ENCODE measurements at places on chromosomes 4 and X. TPM values are rescaled to one million over a fixed set of nuclear protein-coding genes. Genes with fewer than 3 reads are reported as not detected.
A peak's percentile ranks its signal among the peaks of the same experiment; 100 is the strongest.

The ZCCHC18 gene
- total RNA-seq, result 0.16 TPM

The TMEM150C gene
- 1.8 TPM for total RNA-seq

The SMARCAD1 gene
- total RNA-seq, result 14.1 TPM

The MEPE gene
- total RNA-seq, result not detected

The GAB1 gene
- total RNA-seq, result 10.0 TPM

The SORBS2 gene
- 142 TPM for total RNA-seq

The IGFBP7 gene
- 92.0 TPM for total RNA-seq

The PDLIM3 gene
- 12.1 TPM for total RNA-seq

The ETDA gene
- not detected for total RNA-seq

The HEPH gene
- total RNA-seq, result 0.60 TPM

The FOXR2 gene
- not detected for total RNA-seq

GRCh38 chr4:76197971-76198410 lies 15.6 kb downstream of the SCARB2 start:
- peak overlapping the region; percentile 60 for H3K27ac ChIP-seq
- H3K4me1 ChIP-seq, result peaks cover 80% of the 10 kb centered on the region
- peak overlapping the region; percentile 0 for H3K4me3 ChIP-seq
- H3K27me3 ChIP-seq, result no peaks in the 10 kb centered on the region
- DNase-seq, result no peak

GRCh38 chr4:151600432-151600831 lies 160.4 kb downstream of the GATB start:
- no peak for DNase-seq
- H3K36me3 ChIP-seq, result no peaks in the 10 kb centered on the region

GRCh38 chr4:13527981-13528820 lies 16.1 kb downstream of the NKX3-2 start:
- H3K27me3 ChIP-seq, result no peaks in the 10 kb centered on the region
- H3K36me3 ChIP-seq, result no peaks in the 10 kb centered on the region
- H3K4me1 ChIP-seq, result no peaks in the 10 kb centered on the region
- DNase-seq, result no peak
- no peak overlapping the region for H3K4me3 ChIP-seq
- H3K27ac ChIP-seq, result no peak overlapping the region

DNA sequence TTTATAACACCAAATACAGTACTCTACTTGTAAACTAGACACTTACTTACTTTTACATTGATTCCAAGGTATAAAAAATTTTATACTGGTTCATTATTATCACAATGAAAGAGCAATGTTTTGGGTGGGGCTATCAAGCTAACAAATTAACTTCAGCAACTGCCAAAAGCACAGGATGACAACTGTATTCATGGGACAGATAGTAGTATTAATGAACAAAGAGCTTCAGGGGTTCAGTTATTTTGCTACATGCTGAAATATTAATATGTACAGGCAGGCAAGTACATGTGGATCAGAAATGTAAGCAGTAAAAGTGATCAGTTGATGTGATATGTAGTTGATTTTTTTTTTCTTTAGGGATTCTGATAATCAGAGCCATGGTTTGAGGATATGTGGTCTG lies 112.9 kb downstream of the NAA11 start:
- no peaks in the 10 kb centered on the region for H3K27me3 ChIP-seq
- DNase-seq, result no peak
- H3K27ac ChIP-seq, result no peak overlapping the region
- no peaks in the 10 kb centered on the region for H3K4me1 ChIP-seq
- no peaks in the 10 kb centered on the region for H3K36me3 ChIP-seq

GRCh38 chr4:112099701-112100297 lies 45.5 kb upstream of the FAM241A start:
- no peak for DNase-seq
- no peaks in the 10 kb centered on the region for H3K27me3 ChIP-seq
- H3K4me1 ChIP-seq, result no peaks in the 10 kb centered on the region
- H3K36me3 ChIP-seq, result no peaks in the 10 kb centered on the region

- DNase-seq, result peak; percentile 56
- H3K4me3 ChIP-seq, result no peak overlapping the region
- H3K27me3 ChIP-seq, result no peaks in the 10 kb centered on the region
- H3K27ac ChIP-seq, result no peak overlapping the region
These were observed 63.5 kb downstream of the ANAPC4 start for GRCh38 chr4:25440478-25441030.

DNA sequence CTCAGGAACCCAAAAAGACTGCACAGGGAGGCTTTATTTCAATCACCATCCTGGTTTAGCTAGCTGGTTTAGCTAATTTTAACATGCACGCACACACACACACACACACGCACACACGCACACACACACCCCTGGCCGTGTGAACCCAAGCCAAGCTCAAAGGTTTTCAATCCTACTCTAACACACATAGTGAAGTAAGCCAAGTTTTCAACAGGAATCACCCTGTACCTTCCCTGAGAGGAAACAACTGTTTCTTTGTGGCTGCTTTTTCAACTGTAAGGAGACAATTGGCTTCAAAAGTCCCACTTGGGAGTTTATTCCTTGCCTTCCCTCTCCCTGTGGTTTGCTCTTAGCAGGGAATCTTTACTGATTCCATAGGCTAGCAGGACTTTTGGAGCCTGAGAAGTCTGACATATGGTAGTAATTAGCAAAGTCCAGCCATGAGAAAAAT lies 98.9 kb upstream of the BMP3 start:
- H3K4me3 ChIP-seq, result no peak overlapping the region
- no peak for DNase-seq
- H3K27ac ChIP-seq, result no peak overlapping the region
- no peaks in the 10 kb centered on the region for H3K27me3 ChIP-seq
- no peaks in the 10 kb centered on the region for H3K4me1 ChIP-seq

DNA sequence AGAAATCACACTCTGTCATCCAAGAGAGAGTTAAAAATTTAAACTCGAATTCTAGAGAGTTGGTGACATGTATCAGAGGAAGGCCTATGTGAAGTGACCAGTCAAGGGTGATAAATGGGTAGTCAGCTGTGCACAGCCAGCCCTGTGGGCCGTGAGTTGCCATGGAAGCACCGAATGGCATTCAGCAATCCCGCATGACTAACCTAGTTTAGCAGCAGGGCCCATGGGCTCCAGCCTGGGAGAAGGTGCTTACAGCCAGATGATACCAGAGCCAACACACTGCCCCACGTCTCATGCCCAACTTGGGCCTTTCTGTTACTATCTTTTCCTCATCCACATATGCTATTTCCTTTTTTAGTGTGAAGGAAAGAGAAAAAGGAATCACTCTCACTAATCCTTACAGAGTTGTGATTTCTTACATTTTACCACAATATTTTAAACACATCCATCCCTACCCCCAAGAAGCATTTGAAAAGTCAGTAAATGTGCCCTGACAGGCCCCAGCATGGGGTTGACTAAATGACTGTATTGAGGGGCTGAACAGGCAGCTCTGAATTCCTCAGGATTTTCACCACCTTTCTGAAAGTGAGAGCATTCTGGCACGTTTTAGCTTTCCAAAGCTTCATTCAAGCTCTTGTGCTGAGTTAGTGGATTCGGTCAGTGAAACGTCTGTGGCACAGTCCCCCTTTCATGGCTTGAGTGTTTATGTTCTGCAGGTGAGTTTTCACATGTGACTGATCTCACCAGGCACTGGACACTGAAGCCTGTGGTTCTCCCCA lies 104.2 kb downstream of the AFF1 start:
- peaks cover 55% of the 10 kb centered on the region for H3K4me1 ChIP-seq
- H3K27ac ChIP-seq, result peak overlapping the region; percentile 35
- H3K36me3 ChIP-seq, result no peaks in the 10 kb centered on the region

- DNase-seq, result no peak
- H3K36me3 ChIP-seq, result no peaks in the 10 kb centered on the region
- H3K27ac ChIP-seq, result no peak overlapping the region
- no peaks in the 10 kb centered on the region for H3K4me1 ChIP-seq
These were observed 93.2 kb upstream of the IL15 start for GRCh38 chr4:141543176-141543575.

DNA sequence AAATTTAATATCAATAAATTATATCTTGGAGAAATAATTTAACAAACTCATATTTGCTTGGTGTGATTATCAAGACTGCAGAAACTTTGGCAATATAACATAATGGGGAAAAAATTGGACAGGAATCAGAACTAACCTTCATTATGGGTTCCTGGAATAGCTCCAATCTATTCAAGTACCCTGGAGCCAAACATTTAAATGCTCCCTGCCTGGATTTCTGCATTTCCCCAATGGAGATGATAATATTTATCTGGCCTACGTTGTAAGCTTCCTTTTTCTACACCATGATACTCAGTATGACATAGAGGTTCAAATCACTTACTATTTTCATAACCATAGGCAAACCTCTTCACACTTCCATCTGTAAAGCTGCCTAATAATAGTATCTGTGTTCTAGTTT lies 326.8 kb downstream of the TRIML1 start:
- no peaks in the 10 kb centered on the region for H3K27me3 ChIP-seq
- no peaks in the 10 kb centered on the region for H3K4me1 ChIP-seq
- H3K4me3 ChIP-seq, result no peak overlapping the region
- H3K36me3 ChIP-seq, result no peaks in the 10 kb centered on the region

GRCh38 chrX:41561045-41561444 lies 113.9 kb downstream of the NYX start:
- no peaks in the 10 kb centered on the region for H3K27me3 ChIP-seq
- H3K27ac ChIP-seq, result no peak overlapping the region
- H3K36me3 ChIP-seq, result no peaks in the 10 kb centered on the region
- H3K4me1 ChIP-seq, result no peaks in the 10 kb centered on the region

DNA sequence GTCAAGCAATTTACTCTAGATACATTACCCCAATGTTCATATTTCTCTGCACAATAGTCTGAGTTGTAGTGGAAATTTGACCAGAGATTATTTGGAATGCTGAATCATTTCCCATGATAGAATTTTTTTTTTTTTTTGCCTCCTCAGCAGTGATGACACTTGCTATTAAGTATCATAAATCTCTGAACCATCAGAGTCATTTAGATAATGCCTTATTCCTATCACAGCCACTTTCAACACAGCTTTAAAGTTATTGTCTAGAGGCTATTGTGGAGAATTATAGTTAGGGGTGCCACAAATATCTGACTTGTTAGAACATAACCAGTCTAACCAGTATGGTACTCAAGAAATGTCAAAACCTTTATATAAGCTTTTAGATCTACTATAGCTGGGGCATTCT lies 79.8 kb downstream of the LCORL start:
- H3K27ac ChIP-seq, result no peak overlapping the region
- H3K36me3 ChIP-seq, result no peaks in the 10 kb centered on the region
- no peaks in the 10 kb centered on the region for H3K4me1 ChIP-seq
- H3K4me3 ChIP-seq, result no peak overlapping the region

GRCh38 chr4:35793045-35793722 lies 451.1 kb downstream of the ARAP2 start:
- H3K27ac ChIP-seq, result no peak overlapping the region
- H3K36me3 ChIP-seq, result no peaks in the 10 kb centered on the region
- H3K4me3 ChIP-seq, result no peak overlapping the region
- DNase-seq, result no peak

GRCh38 chrX:17591741-17592110 lies 145.6 kb upstream of the SCML1 start:
- H3K27me3 ChIP-seq, result no peaks in the 10 kb centered on the region
- H3K4me1 ChIP-seq, result peaks cover 7% of the 10 kb centered on the region
- H3K36me3 ChIP-seq, result no peaks in the 10 kb centered on the region

GRCh38 chrX:116272861-116273260 lies 102.3 kb downstream of the AGTR2 start:
- peaks cover 3% of the 10 kb centered on the region for H3K27me3 ChIP-seq
- no peak overlapping the region for H3K27ac ChIP-seq
- H3K4me3 ChIP-seq, result no peak overlapping the region

DNA sequence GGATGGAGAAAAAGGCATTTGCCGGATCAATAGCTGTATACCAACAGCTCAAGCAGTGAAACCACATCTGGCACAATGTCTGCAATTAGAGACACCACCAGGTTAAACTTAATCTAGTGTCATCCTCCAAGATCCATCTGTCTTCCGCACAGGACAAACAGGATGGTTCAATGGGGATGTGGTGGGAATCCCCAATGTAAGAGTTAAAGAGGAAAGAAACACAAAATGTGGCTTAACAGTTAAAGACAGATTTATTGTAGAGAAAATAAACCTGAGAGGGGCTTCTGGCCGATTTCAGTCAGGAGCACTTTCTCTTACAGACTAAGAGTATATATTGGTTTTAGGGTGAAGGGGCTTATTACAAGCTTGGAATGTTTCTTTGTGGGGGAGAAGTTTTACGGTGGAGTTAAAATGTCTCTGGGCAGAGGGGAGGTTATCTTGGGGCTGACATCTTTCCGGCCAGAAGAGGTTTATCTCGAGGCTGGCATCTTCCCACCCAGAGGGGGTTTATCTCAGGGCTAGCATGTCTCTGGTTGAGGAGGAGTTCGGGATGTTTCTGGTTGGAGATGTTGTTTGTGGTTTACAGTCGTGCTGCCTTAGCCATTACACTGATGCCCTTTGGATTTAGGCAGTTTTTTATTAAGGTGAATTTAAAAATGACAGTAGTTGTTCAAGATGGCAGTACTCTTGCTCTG lies 61.7 kb downstream of the KANTR start:
- no peak overlapping the region for H3K27ac ChIP-seq
- no peak for DNase-seq
- no peaks in the 10 kb centered on the region for H3K4me1 ChIP-seq
- no peaks in the 10 kb centered on the region for H3K36me3 ChIP-seq

GRCh38 chr4:167509551-167509950 lies 275.3 kb upstream of the SPOCK3 start:
- no peaks in the 10 kb centered on the region for H3K4me1 ChIP-seq
- H3K36me3 ChIP-seq, result no peaks in the 10 kb centered on the region
- no peak for DNase-seq
- no peaks in the 10 kb centered on the region for H3K27me3 ChIP-seq

GRCh38 chr4:15270201-15270600 lies 157.6 kb upstream of the C1QTNF7 start:
- H3K36me3 ChIP-seq, result no peaks in the 10 kb centered on the region
- H3K4me3 ChIP-seq, result no peak overlapping the region
- no peak overlapping the region for H3K27ac ChIP-seq

DNA sequence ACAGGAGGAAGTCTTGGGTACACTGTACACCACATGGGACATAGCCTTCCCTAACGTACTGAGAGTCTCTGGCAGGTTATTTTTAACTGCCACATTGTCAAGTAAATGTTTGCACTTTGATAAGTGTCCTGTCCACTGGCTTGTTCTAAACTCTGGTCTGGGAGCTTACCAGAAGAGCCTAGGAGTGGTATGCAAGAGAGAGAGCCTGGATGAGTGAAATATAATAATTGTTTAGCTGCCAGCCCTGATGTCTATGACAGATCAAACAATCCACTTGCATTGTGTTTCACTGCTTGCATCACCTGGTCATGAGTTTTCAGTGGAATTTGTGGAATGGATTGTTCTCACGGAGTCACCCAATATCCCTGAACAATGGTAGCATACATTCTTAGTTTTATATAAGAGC lies 91.6 kb downstream of the SHROOM3 start:
- peak; percentile 49 for DNase-seq
- H3K27me3 ChIP-seq, result no peaks in the 10 kb centered on the region
- H3K4me3 ChIP-seq, result no peak overlapping the region
- H3K36me3 ChIP-seq, result no peaks in the 10 kb centered on the region
- peaks cover 18% of the 10 kb centered on the region for H3K4me1 ChIP-seq
- peak overlapping the region; percentile 79 for H3K27ac ChIP-seq

GRCh38 chr4:168398589-168398988 lies 80.0 kb upstream of the DDX60 start:
- H3K27me3 ChIP-seq, result no peaks in the 10 kb centered on the region
- H3K36me3 ChIP-seq, result peaks cover 4% of the 10 kb centered on the region
- no peak overlapping the region for H3K4me3 ChIP-seq
- H3K27ac ChIP-seq, result no peak overlapping the region
- DNase-seq, result no peak
- no peaks in the 10 kb centered on the region for H3K4me1 ChIP-seq
